ENCODE measurements at places on chromosomes 5 and 9.

DNA sequence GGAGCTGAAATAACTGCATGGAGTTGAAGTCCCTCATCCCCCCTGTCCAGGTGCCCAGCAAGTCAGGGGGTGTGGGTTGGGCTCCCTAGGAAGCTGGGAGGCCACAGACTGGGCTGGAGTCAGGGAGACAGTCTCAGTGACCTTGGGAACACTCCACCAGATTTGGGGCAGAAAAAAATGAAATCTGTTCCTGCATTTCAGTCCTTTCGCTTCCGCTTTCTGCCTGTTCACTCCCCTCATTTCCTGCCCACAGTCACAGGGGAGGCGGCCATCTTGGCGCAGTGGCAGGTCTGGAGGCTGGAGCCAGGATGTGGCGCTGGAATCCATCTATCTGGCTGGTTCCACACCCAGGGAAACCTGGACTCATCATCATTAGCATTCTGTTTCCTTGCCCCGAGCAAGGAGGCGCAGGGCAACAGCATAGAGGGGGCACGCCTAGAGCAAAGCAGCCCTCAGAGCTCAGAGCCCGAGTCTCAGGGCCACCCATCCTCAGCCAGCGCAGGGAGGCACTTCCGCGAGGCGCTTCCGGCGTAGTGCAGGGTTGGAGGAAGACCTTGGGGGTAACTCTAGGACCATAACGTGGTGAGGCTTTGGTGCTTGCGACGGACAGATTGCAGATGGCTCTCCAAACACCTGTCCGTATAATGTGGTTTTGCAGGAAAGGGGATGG is 86.2 kb upstream of the HSPA9 start:
- DNase-seq, result no peak

DNA sequence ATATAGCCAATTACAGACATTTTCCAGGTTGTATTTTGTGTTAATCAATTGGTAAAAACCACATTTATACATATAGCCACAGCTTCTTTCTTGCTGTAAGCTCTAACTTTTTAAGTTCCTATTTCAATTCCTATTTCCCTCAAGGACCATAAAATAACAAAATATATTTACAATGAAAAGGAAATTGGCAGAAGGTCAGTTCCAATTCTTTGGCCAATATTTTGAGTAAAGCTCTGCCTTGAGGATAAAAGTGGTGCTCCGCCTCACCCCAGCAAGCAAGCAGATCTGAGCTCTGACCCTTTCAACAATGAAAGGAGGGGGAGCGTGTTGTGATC is 203.4 kb upstream of the RASEF start:
- no peak for DNase-seq

DNA sequence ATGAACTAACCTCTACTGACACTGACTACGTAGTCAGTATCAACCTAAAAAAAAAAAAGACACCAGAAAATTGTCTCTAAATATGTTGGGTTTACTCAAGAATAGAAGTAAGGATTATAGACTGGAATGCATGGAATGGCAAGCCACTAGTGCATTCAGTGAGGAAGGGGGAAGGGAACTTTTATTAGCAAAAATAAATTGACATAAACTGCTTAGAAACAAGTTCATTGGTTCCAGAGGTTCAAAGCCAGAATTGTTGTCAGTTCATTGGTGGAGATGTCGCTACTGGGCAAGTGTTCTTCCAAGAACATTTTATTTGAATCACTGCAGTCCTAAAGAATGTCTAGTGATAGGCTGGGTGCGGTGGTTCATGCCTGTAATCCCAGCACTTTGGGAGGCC is 26.1 kb upstream of the AOPEP start:
- no peak for DNase-seq

GRCh38 chr9:137705443-137705863 is 86.6 kb downstream of the EHMT1 start:
- DNase-seq, result no peak

DNA sequence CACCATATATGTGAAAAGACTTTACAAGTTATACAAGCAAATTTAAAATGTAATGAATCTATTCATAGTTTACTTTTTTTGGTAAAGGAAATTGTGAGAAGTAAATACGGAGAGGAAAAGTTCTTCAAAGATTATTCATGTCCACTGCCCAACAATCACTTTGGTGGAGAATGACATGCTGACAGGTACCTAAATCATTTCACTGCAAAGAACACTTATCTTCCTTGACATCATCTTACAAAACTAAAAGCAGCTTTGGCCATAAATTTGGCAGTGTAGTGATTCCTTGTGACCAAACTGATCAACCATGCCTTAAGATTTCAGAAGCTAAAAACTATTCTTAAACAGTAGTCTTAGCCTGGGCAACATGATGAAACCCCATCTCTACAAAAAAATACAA is 42.5 kb downstream of the GOLPH3 start:
- DNase-seq, result no peak

GRCh38 chr5:170479484-170479883 is 24.3 kb upstream of the KCNIP1 start:
- no peak for DNase-seq

DNA sequence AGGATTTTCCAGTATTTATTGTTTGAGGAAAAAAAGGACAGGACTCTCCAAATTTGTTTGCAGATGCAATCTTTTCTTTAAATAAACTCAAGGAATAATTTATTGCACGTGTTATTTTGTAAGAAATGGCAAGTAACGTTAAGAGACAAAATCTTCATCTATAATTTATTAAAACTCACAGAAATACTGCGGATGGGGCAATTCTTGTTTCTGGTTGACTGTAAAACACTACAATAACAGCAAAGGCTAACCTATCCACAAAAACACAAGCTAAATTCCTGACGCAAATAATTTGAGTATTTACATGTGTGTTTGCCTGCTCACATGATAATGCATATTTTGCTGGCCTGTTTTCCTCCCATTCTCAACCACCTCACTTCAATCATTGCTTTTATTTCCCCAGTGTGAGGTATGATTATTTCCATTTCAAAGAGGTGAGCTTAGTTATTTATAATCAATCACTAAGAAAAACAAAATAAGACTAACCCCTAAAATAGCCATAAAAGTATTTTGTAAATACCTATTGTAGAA is 619.4 kb downstream of the PDE4D start:
- DNase-seq, result no peak

DNA sequence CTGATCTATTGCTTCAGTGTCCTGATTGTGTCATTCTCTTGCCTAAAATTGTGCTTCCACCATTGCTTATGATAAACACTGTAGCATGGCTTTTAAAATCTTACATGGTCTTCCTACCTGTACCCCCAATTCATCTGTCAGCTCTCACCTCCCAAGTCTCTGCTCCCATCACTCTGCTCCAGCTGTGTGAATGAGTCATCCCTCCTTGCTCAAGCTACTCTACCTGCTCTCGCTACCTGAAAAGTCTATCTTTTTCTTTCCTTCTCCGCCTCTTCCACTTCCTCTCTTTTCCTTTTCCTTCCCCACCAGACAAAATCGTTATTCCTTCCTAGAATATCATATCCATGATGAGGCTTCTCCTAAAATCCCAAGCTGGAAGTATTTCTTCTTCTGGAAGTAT is 341.7 kb downstream of the PRELID2 start:
- no peak for DNase-seq

DNA sequence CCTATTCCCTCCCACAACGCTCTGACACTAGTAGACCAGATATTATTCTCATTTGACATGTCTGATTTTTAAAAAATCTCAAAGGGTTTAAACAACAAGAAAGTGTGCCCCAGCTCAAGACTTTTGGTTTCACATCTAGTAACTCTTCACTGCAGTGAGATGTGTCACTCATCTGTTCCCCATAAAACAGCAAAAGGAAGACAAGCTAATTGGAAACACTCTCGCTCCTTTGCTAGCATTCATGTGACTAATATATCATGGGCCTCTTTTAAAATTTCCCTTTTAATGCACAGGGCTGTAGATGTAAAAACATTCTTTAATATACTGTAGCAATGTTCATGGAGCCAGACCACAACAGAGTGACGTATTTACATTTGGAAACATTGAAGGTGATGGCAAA is 372.6 kb downstream of the ZNF608 start:
- DNase-seq, result no peak

DNA sequence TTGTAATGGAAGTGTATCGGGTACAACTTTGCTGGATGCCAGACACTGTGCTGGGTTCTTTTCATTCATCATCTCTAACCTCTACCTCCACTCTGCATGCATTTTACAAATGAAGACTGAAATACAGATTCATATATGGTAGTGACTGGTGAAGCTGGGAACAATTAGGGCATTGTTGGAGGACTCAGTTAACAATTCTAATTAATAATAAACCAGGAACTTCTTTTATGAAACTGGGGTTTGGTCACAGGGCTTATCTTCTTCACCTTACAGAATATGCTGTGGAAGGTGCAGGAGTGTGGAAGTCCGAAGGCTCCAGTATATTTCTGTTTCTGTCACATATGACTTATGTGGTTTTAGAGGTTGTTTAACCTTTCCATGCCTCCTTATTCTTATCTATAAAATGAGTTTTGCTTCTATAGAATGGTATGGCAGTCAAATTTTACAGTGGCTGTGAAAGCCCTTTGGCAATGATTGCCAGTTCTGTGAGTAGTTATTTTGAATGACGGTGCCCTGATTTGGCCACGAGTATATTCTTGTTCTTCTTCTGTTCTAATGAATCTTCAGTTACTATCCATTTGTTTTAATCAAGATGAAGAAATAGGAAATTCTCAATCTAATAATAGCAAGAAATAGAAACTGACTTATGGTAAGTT is 284.7 kb downstream of the GABRB2 start:
- DNase-seq, result no peak

DNA sequence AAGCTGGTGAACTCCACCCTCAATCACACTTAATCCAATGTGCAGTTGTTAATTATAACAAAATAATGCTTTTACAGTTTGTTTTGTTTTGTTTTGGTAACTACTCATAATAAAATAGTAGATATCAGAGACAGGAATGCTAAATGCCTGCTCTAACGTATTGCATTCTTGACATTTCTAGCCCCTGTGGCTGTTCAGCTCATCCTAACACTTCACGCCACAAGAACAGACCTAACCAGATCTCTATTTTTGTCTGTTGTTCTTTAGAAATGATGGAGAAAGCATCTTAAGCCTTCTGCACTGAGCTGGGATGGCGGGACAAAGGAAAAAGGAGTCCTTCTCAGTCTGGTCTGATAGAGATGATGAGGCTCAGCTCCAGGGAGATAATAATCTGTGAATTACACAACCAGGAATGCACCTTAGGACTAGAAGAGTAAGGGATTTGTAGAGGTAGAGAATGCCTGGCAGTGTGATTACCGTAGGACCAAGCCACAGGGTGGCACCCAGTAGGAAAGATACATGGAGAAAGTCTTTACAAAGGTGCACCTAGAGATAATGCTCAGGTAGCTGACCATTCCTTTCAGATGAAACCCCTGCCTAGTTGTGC is 628.8 kb downstream of the PDE4D start:
- DNase-seq, result no peak

DNA sequence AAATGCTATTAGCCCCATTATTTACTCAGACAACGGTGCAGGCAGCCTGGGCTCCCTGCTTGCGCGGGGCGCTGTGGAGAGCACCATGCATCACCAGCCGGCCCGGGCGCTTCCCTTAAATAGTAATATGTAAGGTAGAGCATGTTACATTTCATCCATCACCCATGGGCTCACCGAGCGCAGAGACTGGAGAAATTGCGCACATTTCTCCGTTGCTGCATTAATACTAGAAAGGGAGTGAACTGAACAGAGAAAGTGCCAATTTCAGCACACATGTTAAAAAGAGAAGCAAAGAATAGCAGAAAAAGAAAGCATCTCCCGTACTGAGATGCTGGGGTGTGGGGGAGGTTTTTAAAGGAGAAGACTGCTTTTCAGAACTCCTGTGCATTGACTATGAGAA is 400.3 kb downstream of the ZSWIM6 start:
- DNase-seq, result no peak

- no peak for DNase-seq
These were observed 12.8 kb downstream of the EHMT1 start for GRCh38 chr9:137631345-137632229.

DNA sequence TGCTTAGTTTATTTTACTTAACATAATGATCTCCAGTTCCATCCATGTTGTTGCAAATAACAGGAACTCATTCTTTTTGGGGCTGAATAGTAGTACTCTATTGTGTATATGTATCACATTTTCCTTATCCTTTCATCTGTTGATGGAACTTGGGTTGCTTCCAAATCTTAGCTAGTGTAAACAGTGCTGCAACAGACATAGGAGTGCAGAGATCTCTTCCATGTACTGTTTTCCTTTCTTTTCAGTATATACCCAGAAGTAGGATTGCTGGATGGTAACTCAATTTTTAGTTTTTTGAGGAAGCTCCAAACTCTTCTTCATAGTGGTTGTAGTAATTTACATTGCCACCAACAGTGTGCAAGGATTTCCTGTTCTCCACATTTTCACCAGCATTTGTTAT is 138.8 kb upstream of the POC5 start:
- no peak for DNase-seq

DNA sequence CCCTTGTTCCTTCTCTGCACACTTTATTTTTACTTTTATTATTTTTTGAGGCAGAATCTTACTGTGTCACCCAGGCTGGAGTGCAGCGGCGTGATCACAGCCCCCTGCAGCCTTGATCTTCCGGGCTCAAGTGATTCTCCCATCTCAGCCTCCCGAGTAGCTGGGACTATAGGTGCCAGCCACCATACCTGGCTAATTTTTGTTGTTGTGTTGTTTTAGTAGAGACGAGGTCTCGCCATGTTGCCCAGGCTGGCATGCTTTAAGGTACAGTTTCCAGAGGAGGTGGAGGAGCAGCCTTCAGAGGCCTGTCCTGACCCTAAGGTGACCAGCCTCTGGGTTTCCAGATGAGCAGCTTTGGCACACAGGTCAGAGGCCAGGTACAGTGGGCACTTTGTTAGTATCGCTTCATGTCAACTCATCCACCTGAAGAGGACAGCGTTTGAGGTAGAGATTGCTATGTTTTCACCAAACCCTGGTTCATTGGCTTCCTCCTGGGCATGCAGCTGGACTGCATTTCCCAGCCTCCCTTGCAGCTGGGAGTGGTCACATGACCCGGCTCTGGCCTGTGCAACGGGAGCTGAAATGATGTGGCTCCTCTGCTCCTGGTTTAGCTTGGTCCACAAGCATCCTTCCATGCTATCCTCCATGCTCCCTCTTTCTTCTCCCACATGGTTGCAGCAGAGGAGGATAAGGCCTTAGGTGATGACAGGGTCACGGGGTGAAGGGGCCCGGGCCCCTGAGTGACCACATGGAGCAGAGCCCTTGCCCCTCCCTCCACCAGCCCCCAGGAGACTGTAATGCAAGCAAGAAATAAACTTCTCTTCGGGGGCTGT is 139.3 kb upstream of the IER5L start:
- no peak for DNase-seq

Data from keratinocyte (primary cell).